Stimulated activated CD4-positive, alpha-beta T cell treated with anti-CD3 and anti-CD28 coated beads, Interleukin-2, amount 100 ng/mL, for 24 hours (primary cell): ENCODE measurements at places on chromosomes 7 and 10.

DNA sequence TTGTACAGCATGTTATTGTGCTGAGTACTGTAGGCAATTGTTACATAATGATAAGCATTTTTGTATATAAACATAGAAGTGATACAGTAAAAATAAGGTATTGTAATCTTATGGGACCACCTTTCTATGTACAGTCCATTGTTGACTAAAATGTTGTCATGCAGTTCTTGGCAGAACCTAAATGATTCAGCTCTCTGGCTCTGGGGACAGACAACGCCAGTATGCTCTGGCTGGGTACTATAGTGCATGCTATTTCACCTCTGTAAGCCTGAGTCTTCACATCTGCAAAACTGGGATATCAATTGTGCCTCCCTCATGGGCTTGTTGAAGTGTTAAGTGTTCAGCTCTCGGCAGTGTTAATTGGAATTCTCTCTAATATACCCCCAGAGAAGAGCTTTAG is 674.3 kb downstream of the INHBA start:
- DNase-seq = no peak

GRCh38 chr7:30990673-30991170 is 27.0 kb downstream of the GHRHR start:
- no peak for DNase-seq

DNA sequence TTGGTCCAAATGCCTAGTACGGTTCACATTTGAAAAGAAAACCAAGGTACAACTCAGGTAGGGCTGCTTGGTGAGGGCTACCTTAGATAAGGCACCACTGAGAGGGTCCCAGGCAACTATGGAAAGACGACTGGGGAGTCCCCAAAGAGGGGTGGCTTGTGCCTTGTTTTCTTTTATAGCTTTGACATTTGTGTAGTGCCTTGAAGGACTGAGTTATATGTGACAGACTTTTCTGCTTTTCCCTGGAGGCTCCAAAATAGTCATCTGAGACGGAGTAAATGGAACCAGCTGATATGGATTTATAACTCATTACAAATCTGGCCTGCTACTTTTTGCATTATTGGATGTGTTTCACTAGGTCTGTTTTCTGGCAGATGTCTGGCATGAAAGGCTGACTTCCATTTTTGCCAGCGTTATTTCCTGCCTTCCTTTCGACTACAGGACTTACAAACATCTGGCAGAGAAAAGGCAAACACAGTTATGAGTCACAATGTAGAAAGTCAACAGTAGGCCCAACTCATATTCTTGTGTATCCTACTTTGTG is 88.2 kb upstream of the IMMP2L start:
- no peak for DNase-seq

DNA sequence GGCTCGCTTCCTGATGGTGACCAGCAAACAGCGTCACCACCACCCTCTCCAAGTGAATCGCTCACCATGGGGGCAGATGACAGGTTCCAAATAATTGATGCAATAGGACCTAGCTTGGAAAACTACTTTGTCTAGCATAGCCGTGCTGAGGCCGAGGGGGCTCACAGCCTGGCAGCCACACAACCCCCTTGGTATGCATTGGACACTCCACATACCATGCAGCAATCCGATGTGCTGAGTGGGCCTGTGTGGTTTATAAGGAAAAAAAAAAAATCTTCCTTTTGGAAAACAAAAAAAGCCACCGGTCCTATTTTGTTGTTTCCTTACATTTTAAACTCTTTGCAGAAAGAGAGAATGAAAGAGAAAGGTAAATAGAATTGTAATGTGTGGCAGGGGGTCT is 15.1 kb downstream of the GATA3 start:
- DNase-seq = no peak

DNA sequence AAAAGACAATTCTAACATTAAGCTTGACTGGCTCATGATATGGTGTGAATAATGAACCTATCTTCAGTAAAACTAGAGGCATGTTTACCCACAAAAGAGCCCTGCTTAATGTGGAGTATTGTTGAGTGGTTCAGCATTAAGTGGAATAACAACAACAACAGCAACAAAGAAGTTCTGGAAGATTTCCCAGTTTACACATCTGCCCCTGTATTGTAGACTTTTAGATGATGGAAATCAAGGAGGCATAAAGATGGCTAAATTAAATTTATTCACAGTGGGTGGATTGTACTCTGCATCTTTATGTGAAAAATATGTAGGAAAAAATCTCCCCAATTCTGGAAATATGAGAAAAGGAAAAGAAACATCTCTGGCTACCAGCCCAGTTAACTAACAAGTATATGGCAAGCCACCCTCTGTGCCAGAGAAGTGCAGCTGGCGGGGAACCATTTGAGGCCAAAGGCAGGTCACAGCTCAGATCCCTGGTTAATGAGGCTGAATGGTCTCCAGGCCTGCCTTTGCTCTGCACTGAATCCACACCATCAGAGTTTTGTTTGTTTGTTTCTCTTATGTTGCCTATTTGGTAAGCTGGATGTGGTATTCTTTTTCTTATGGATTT is 186.0 kb downstream of the SEMA3D start:
- DNase-seq = no peak

GRCh38 chr10:2130705-2131305 is 393.5 kb upstream of the ADARB2 start:
- no peak for DNase-seq

DNA sequence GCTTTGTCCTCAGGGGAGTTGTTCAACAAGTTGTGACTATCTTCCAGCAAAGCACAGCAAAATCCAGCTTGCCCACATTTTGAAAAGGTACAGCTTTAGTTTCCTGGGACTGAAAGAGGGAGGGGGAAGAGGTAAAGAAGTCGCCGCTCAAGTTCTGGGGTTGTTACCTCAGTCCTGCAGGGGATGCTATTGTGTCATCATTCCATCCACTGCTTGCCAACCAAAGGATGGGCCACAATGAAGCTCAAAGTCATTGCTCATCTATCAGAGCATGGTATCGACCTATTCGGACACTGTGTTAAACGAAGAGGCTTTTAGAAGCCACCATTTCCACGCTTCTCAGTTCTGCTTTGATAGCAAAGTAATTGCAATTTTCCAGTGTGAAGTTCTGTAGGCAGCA is 34.3 kb downstream of the NPY start:
- DNase-seq = no peak

- peak; percentile 49 for DNase-seq
These were observed 3.7 kb downstream of the RGS10 start for GRCh38 chr10:119538632-119539358.

DNA sequence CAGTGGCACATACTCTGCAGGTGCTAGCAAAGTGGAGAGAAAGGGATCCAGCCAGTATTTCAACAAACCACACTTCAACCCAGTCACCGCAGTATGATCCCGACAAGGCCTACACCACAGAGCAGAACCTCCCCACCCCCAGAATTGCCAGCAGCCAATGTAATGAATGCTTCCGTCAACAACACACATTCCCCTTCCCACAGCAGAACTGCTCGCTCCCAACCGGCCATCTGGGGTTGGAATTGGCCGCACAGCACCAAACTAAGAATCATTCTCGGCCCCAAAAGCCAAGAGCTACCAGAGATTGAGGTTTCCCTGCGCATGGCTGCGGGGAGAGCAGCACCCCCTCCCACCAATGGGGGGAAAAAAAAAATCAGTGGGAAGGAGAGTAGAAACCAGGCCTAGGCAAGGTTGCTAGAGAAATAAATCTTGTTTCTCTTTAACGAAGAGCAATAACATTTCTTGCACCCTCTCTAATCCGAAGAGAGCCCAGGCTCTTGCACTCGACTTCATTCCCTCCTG is 1.1 kb downstream of the WASL start:
- DNase-seq = peak; percentile 32

DNA sequence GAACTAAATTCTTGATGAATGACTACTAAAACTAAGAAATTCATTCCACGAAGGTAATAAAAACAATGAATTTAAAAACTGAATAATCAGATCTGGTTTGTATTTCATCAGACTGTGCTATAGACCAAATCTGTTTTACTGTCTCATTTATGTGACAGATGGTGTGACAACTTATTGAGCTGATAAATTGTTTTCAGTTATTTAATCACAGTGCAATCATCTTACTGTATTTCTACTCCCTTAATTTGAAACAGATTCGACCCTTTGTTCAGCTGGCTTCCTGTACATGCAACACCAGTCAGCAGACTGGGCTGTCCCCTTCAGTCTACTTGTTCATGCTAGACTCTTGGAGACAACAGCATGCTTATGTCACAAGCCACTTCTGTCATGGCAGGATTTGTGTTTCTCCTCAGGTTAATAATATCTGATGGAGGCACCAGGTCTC is 150.9 kb downstream of the MBL2 start:
- no peak for DNase-seq

DNA sequence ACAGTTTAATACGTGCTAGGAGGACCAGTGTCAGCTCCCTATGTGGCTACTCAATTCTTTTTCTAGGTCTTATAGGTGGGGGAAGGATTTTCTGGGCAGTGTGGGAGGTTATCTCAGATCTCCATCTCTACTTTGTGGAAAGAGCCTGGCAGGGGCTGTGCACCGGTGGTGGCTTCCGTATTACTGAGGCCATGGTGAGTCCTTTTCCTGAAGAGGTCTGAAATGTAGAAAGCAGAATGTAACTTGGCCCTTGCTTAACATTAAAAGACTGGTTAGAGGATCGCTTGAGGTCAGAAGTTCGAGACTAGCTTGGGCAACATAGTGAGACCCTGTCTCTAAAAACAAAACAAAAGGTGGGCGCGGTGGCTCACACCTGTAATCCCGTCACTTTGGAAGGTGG is 2.7 kb upstream of the TPST1 start:
- DNase-seq = no peak

DNA sequence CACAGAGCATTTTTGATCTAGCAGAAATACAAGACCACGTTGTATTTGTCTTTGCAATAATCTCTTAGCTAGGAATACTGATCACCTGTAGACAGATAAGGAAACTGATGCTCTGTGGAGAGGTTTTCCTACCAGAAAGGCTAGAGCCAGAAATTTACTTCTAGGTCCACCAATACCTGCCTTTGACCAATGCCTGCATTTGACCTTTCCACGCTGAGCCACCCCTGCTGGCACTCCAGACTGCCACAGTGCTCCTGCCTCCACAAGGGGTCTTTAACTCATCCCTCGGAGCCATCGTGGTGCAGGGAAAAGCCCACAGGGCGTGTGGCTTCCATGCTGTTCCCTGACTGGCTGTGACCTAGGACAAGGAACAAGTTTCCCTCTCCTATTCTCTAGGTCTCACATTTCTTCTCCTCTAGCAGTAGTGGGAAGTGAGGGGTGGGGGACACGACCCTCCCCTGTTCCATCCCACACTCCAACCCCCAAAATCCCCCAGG is 1.5 kb upstream of the ELN start:
- DNase-seq = no peak

DNA sequence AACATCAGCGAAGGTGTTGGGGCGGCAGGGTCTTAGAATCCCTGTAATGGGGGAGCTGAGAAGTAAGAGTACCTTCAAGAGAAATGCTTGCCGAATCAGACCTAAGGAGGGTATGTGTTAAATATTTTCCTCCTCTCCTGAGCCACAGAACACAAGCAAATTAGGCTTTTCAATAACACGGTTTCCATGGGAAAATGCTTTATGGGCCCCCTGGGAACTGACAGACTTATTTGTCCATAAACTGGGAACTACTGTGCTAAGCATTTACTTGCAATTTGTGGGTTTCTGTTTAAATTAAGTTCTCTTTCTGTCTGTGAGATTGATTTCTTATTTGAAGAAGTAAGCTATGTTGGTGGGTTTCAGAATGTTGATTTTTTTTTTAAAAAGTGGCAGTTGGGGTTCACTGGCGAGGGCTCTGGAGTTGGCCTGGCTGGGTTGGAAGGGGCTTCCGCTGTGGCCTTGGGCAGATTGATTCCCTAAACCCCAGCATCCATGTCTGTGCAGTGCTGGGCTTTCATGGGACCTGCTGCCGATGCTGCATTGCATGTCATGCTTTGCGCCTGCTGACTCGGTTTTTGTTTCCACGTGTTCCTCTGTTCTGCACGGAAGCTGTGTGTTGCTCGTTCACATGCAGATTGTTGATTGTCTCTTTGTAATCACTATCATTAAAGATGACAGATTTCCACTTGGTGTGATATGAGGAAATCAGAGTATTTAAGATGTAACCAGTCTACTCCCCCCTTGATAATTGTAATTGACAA is 7.2 kb downstream of the RBM17 start:
- no peak for DNase-seq

DNA sequence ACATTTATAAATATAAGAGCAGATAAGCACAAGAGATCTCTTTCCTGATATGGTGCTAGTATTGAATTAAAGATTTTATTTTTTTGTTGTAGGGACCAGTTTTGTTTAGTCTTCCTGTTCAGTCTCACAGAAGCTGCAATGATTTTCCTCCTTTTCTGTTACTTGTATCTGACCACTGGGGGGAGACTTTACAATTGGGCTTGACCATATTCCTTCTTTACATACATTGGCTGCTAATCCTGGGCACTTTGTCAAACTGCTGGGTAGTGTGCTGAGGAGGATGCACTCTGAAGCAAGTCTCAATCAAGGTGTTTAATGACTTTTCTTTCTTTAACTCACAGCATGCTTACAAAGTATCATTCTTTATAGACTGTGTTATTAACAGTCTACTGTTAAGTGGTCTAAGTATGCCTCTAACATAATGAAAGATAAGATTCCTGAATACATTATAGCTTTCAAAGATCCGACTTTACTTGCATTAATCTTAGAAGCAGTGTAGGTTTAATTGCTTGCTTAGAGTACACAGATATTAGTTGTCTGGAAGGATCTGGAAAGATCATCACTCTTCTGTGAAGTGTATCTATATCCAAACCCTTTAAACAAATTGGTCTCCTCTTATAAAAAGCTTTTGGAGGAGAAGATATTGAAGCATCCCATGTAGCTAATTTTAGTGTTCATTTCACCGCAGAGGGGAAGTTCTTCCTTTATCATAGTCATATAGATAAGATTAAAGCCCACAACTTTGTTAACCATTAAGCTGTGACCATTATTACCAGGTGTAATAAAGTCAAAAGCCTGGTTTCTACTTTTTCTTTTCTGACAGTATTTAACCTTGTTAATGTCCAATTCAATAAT is 3.1 kb downstream of the PALS2 start:
- no peak for DNase-seq

GRCh38 chr10:43137717-43138020 is 576 bp upstream of the CSGALNACT2 start:
- peak; percentile 48 for DNase-seq

DNA sequence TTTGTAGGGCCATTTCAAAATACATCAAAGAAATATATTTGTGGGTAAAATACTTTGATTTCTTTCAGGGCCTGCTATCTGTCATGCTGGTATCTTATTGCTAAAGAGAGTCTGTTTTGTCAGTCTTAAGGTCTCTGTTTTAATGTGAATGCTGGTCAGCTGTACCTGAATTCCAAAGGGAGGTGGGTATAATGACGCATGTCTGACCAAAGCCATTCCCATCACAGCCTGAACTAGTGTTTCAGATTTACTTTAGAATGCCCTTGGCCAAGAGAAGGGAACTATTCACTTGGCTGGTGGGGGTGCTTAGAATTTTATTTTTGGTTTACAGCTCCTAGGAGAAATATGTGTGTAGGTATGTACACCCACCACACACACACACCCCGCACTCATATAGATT is 30.6 kb upstream of the MYL10 start:
- DNase-seq = no peak

DNA sequence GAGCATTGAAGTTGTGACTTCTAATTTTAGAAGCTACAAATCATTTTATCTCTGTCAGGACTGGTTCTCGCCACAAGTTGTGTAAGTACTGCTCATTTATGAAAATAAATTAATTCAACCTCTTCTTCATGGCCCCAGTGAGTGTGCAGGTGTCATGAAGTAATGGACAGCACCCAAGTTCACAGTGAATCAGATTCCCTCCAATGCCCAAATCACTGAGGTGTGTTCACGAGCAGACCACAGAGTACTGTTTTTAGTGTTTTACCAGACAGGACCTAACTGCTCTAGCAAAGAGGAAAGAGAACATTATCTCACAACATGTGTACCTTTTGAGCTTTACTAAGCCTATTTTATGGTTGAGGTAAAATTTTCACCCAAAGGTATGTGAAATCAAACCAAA is 980.0 kb downstream of the CNTNAP2 start:
- no peak for DNase-seq
